ENCODE measurements at places on chromosomes 6 and 20.
A peak's percentile ranks its signal among the peaks of the same experiment; 100 is the strongest.

DNA sequence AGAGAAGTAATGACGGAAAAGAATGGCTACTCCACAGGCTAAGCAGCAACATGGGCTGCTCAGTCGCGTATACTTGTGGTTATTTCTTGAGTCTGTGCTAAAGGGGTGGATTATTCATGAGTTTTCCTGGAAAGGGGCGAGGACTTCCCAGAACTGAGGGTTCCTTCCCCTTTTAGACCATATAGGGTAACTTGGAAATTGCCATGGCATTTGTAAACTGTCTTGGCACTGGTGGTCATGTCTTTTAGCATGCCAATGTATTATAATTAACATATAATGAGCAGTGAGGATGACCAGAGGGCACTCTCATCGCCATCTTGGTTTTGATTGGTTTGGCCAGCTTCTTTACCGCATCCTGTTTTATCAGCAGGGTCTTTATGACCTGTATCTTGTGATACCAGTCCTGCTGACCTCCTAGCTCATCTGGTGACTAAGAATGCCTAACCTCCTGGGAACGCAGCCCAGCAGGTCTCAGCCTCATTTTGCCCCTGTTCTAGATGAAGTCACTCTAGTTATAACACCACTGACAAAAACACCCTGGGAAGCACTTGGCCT, 11.4 kb downstream of the LBP start:
- no peak for DNase-seq
- H3K36me3 ChIP-seq: no peaks in the 10 kb centered on the region
- no peak overlapping the region for H3K27ac ChIP-seq
- H3K27me3 ChIP-seq: no peaks in the 10 kb centered on the region
- no peaks in the 10 kb centered on the region for H3K4me1 ChIP-seq

DNA sequence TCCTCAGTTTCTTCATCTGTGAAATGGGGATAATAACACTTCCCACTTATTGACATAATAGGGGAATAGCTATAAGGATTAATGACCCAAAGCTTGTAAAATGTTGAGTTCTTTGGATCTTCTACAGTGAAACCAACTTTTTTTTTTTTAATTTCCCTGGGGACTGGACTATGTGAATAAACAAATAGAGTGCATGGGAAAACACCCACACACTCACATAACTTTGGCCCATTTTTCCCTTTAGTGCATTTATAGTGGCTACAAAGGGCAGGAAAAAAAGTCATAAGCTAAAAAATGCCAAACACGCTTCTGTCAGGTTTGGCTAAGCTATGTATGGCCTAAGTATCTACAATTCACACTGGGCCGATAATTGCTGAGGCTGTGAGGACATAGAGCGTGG, 406.2 kb upstream of the JAG1 start:
- no peaks in the 10 kb centered on the region for H3K27me3 ChIP-seq
- H3K36me3 ChIP-seq: no peaks in the 10 kb centered on the region
- no peak for DNase-seq

DNA sequence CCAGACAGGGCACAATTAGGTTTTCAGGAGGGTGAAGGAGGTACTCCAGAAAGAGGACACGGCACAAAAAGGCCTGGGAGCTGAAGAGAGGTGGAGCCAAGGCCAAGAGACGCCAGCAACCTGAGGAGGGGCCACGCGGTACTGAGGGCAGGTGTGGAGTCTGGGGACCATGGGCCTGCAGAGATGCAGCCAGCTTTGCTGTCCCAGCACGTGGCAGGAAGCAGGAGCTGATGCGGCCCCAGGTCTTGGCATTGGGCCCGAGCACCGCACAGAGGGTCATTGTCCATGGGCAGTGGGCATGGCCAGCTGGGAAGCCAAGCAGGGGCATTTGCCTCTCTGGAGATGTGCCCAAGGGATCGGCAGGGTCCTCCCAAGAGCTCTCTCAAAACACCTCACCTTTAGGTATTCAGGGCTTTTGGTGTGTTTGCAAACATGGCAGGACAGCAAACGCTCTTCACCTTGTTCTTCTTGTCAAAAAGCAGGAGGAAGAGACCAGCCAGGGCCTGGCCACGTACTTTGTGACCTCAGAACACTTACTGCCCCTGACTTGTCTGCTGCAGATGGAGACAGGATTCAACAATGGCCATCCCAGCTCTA, 1.4 kb upstream of the BPIFB1 start:
- H3K4me1 ChIP-seq: no peaks in the 10 kb centered on the region
- no peak overlapping the region for H3K4me3 ChIP-seq
- no peaks in the 10 kb centered on the region for H3K36me3 ChIP-seq
- H3K27me3 ChIP-seq: no peaks in the 10 kb centered on the region

DNA sequence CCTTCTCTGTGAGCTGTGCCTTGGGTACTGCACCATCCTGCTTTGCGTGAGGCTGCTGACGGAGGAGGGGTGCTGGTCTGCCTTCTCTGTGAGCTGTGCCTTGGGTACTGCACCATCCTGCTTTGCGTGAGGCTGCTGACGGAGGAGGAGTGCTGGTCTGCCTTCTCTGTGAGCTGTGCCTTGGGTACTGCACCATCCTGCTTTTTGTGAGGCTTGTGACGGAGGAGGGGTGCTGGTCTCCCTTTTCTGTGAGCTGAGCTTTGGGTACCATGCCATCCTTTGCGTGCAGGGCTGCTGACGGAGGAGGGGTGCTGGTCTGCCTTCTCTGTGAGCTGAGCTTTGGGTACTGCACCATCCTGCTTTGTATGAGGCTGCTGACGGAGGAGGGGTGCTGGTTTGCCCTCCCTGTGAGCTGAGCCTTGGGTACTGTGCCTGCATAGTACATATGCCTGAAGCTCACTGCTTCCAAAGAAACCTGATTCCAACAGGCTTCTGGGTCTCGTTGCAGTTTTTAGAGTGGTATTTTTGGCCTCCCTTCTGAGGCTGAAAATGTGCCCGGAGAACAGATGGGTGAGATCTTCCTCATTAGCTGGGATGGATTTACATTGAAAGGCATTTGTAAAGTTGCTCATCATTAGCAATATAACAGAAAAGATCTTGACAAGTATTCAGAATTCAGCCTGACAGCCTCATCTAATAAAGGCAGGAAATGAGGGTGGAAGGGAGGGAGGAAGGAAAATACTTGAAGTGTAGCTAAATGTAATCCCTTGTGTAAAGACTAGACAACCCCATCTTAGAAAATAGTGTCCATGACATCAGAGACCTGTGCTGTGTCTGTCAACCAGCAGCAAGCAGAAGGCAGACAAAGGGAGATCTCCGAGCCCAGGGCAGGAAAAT, 46.8 kb upstream of the UNC93A start:
- no peaks in the 10 kb centered on the region for H3K4me1 ChIP-seq
- H3K27ac ChIP-seq: no peak overlapping the region
- DNase-seq: no peak
- no peaks in the 10 kb centered on the region for H3K36me3 ChIP-seq
- H3K4me3 ChIP-seq: no peak overlapping the region
- peaks cover 24% of the 10 kb centered on the region for H3K27me3 ChIP-seq

DNA sequence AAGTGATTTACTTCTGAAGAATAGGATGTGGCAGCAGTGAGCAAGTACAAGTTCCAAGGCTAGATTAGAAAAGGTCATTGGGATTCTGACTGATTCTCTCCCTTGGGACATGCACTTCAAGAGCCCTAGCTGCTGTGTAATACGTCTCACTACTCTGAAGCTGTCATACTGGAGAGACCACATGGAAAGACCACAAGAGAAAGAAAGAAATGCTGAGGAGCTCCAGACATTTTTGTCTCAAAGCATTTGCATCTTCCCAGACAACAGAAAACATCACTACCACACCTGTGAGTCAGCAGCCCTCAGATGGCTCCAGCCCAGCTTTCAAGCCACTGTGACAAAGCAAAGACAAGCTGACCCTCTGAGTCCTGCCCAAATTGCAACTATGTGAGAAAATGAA, 20.7 kb downstream of the TENT5A start:
- no peaks in the 10 kb centered on the region for H3K4me1 ChIP-seq
- no peaks in the 10 kb centered on the region for H3K36me3 ChIP-seq
- H3K27ac ChIP-seq: no peak overlapping the region
- no peaks in the 10 kb centered on the region for H3K27me3 ChIP-seq
- H3K4me3 ChIP-seq: no peak overlapping the region

GRCh38 chr20:63025534-63026331, 19.0 kb upstream of the BHLHE23 start:
- H3K36me3 ChIP-seq: no peaks in the 10 kb centered on the region
- peak overlapping the region; percentile 7 for H3K4me3 ChIP-seq
- H3K4me1 ChIP-seq: peaks cover 11% of the 10 kb centered on the region
- DNase-seq: no peak
- no peaks in the 10 kb centered on the region for H3K27me3 ChIP-seq

DNA sequence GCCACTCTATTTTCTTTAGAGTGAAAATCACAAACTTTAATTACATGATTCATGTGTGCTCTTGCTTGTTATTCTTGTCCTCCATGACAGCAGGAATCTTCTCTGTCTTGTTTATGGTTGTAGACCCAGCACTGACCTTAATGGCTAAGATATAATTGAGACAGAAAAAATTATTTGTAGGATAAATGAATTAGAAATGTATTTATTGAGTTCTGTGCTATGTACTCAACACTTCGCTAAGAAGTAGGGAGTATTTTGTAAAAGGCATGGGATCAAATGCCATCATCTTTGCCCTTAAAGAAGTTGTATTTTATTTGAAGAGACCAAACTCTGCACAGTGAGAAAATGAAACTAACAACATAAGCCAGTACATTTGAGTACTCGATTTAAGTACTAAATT, 71.2 kb downstream of the CBLN4 start:
- H3K4me1 ChIP-seq: peaks cover 12% of the 10 kb centered on the region
- H3K27me3 ChIP-seq: no peaks in the 10 kb centered on the region
- no peaks in the 10 kb centered on the region for H3K36me3 ChIP-seq
- DNase-seq: no peak
- H3K27ac ChIP-seq: no peak overlapping the region
- H3K4me3 ChIP-seq: no peak overlapping the region

Measured in esophagus muscularis mucosa (tissue), 4 donors.